Stimulated activated naive CD4-positive, alpha-beta T cell treated with Interleukin-2 at 50 U/mL for 16 hours (primary cell): ENCODE measurements at places on chromosomes 7 and 10.

- DNase-seq = no peak
Measured at GRCh38 chr7:114823290-114823689, 98.6 kb upstream of the MDFIC start.

DNA sequence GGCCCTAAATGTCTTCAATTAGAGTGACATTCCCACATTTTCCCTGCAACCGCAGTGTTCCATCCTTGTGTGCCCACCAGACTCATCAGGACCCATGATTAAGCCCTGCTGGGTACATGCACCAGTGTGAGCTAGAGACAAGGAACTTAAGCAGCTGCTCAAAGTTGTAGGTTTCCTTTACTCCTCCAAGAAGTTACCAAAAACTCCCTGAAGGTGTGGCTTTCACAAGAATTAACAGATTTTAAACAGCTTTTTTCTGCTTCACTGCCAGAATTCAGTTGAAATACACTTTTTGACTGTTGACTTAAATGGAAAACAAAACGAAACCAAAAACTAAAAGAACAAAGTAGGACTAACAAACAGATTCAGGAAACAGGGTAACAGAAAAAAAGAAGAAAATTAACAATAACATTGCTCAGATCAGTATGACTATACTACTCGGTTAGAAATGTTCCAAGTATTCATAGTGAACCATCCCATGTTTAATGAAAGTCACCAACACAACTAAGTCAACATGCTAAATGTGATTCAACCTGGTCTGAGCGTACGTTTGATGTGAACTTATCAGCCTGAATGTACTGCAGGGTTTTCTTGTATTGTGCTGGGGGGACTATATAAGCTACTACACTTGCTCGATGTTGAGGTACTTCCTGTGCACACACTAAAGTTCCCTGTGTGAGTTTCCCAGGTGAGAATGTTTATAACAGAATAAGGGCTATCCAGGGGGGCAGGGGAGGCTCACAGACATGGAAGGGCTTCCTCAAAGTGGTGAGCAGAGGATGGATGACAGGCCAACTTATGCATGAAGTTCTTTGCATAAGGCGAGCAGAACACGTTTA lies 22.2 kb downstream of the SLC37A3 start:
- peak; percentile 26 for DNase-seq

GRCh38 chr10:95496246-95496911 lies 64.8 kb downstream of the SORBS1 start:
- DNase-seq = no peak

GRCh38 chr10:121608469-121609190 lies 10.4 kb upstream of the FGFR2 start:
- no peak for DNase-seq

- DNase-seq = no peak
Measured at GRCh38 chr7:151808400-151809145, 68.3 kb downstream of the PRKAG2 start.
